HCEC 1CT (cell line): ENCODE measurements at places on chromosomes 2 and 18.

GRCh38 chr2:237765875-237766274, 32.7 kb upstream of the RBM44 start:
- no peak for DNase-seq

- DNase-seq: no peak
These were observed 43.6 kb downstream of the CYB5A start for GRCh38 chr18:74248189-74248588.

DNA sequence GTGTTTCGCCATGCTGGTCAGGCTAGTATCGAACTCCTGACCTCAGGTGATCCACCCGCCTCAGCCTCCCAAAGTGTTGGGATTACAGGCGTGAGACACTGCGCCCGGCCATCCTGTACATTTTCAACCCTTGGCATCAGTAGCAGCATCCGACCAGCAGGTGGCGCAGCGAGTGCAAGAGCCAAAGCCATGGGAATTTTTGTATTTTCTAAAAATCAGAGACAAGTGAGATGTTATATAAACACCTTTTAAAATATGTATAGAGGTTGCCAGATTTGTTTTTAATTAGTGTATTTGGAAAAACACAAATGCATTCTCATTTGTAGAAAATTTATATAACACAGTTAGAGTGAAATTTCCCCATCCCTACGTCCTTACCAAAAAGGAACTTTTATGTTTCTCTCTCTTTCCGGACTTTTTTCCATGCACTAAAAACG, 36.8 kb downstream of the MOGAT1 start:
- peak; percentile 69 for DNase-seq

GRCh38 chr2:134726645-134727044, 7.8 kb upstream of the TMEM163 start:
- DNase-seq: no peak

GRCh38 chr2:98734823-98735260, 3.9 kb upstream of the MGAT4A start:
- DNase-seq: no peak

DNA sequence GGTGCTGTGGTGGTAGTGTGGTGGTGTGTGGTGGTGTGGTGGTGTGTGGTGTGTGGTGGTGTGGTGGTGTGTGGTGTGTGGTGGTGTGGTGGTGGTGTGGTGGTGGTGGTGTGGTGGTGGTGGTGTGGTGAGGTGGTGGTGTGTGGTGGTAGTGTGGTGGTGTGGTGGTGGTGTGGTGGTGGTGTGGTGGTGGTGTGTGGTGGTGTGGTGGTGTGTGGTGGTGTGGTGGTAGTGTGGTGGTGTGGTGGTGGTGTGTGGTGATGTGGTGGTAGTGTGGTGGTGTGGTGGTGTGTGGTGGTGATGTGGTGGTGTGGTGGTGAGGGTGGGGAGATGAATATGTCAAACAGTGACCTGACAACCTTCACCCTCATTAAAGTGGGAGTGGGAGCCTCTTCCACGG, 55.6 kb upstream of the DLGAP1 start:
- DNase-seq: no peak
